ENCODE measurements at places on chromosomes 4 and X.

DNA sequence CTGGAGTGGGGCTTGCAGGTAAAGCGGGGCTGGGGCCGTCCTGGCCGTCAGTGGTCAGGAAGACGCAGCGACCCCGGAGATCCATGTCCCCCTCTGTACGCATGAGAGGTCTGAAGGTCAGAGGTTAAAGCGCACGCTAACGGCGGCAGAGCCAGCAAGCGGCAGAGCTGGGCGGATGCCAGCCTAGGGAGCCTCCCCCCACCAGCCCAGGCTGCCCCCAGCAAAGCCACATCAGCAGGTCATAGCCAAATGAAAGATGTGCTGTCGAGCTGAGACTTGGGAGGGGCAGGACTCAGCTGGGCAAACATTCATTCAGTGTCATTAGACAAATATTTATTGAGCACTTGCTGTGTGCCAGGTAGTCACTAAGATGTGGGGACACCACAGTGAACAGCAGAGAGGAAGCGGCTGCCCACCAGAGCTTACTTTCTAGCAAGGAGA lies 593 bp upstream of the JAKMIP1 start:
- H3K27ac ChIP-seq, result no peak overlapping the region
- H3K4me1 ChIP-seq, result peaks cover 14% of the 10 kb centered on the region
- H3K4me3 ChIP-seq, result peak overlapping the region; percentile 50
- H3K36me3 ChIP-seq, result no peaks in the 10 kb centered on the region
- no peak for DNase-seq

DNA sequence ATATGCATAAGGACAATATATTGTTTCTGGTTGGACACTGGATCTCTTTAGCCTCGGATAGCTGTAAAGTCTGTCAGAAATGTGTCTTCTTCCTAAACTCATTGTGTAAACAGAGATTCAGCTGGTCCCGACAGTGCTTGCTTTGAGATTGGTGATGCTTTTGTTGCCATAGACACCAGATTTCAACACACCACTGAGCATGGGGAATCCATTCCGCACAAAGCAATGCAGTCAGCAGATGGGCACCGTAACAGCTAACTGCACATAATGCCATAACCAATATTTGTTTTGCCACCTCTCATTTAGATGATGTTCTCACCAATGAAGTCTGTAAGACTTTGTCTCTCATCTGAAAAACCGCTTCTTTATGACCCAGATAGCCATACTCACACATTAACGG lies 33.3 kb upstream of the FAM47C start:
- no peaks in the 10 kb centered on the region for H3K4me1 ChIP-seq
- H3K4me3 ChIP-seq, result no peak overlapping the region
- no peaks in the 10 kb centered on the region for H3K36me3 ChIP-seq
- DNase-seq, result no peak
- no peak overlapping the region for H3K27ac ChIP-seq

DNA sequence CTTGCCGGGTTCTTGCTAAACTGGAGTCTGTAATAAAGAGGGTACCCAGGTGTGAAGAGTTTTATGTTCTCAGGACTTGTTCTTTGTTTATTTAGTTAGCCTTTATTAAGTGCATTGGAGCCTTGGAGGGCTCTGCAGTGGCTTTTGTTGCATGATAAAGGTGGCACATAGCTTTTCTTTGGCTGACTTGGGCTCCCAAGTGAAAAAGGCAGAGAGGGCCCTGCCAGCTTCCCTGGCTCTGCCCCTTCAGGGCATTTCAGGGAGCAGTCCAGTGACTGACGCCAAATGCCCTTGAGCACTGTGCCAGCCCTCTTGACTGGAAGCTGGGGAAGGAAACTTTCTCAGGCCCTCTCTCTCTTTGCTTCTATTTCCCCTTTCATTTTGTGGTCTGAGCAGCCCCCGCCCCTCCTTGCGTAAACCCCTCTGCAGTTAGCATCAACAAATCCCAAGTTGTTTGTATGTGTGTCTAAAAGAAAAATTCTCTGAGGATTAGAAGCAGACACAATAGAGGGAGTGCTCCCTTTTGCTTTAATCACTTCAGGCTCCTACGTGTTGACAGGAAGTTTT lies 152.2 kb downstream of the NHS start:
- H3K27ac ChIP-seq, result no peak overlapping the region
- H3K27me3 ChIP-seq, result no peaks in the 10 kb centered on the region
- no peaks in the 10 kb centered on the region for H3K4me1 ChIP-seq
- no peak for DNase-seq
- no peaks in the 10 kb centered on the region for H3K36me3 ChIP-seq

DNA sequence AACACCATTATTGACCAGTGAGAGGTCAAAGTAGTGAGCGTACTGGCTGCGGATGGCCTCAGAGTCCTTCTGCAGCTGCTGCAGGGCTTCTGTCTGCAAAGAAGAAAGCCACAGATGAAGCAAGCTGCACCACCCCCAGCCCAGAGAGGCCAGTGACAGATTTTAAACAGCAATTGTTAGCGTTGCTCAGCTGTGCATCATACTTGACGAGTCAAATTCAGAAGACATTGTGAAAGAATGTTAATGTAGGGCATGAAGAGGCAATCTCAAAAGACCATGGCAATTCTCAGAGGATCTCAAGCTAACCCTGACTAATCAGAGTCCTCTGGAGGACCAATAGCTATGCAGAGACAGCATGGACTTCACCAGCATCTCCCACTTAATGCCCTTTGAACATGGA lies 16.6 kb downstream of the DKC1 start:
- H3K27ac ChIP-seq, result no peak overlapping the region
- H3K4me3 ChIP-seq, result no peak overlapping the region
- H3K4me1 ChIP-seq, result no peaks in the 10 kb centered on the region
- no peaks in the 10 kb centered on the region for H3K27me3 ChIP-seq

GRCh38 chrX:12240491-12240890 lies 102.2 kb downstream of the FRMPD4 start:
- H3K27ac ChIP-seq, result no peak overlapping the region
- H3K4me3 ChIP-seq, result no peak overlapping the region
- no peaks in the 10 kb centered on the region for H3K36me3 ChIP-seq
- H3K27me3 ChIP-seq, result no peaks in the 10 kb centered on the region

DNA sequence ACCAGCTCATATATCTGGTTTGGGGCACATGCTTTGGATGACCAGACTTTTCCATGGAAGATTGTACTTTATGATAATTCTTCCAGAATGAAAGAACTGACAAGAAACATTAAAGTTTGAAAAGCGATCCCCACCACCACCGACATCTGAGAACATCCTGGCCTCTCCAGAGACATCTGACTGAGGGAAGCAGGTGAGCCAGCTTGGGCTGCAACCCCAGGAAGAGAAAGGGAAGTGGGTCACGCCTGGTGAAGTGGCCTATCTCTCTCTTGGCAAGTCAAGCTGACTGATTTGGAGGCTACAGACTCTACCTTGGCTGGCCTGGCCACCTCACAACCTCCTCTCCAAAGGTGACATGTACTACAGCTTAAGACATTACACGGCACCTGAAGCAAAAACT lies 20.7 kb downstream of the PARM1 start:
- H3K4me3 ChIP-seq, result no peak overlapping the region
- no peaks in the 10 kb centered on the region for H3K36me3 ChIP-seq

GRCh38 chrX:106899276-106899675 lies 3.9 kb downstream of the RIPPLY1 start:
- H3K36me3 ChIP-seq, result no peaks in the 10 kb centered on the region
- no peak for DNase-seq
- H3K27me3 ChIP-seq, result no peaks in the 10 kb centered on the region

DNA sequence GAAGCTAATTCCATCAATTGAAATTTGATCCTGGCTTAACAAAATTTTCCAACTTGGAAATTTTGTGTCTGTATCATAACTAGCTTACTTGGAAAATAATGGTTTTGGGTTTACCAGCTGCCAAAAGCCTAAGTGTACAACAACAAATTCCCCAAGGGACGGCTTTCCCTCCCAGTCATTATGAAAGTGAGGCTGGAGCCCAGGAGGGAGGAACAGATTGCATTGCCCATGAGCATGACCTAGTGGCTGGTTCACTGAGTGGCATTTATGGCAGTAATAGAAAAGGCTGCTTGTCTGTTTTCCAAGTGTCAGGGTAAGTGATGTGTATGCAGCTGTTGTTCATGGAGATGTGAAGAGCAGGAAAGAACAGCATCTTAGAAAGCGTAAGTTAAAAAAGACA lies 70.8 kb upstream of the HHIP start:
- no peaks in the 10 kb centered on the region for H3K27me3 ChIP-seq
- DNase-seq, result no peak
- H3K4me1 ChIP-seq, result no peaks in the 10 kb centered on the region
- no peak overlapping the region for H3K27ac ChIP-seq

- no peaks in the 10 kb centered on the region for H3K27me3 ChIP-seq
- H3K27ac ChIP-seq, result no peak overlapping the region
- H3K36me3 ChIP-seq, result no peaks in the 10 kb centered on the region
- no peaks in the 10 kb centered on the region for H3K4me1 ChIP-seq
Measured at GRCh38 chr4:157128395-157128794, 52.4 kb downstream of the GLRB start.

DNA sequence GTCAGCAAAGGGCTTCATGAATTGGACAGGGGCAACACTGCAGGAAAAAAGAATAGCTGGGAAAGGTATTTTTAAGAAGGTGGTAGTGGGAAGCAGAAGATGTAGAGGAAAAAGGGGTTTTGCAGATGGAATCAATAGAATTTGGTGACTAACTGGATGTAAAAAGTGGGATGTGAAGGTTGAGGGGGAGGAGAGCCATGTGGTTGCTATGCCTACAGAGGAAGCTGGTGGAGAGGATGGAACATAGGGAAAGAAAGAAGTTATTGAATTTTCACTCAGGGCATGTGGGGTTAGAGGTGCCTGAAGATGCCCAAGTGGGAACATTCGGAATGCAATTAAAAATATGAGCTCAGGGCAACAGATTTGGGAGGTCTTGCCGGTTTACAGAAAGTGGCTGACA lies 33.0 kb downstream of the REELD1 start:
- H3K36me3 ChIP-seq, result no peaks in the 10 kb centered on the region
- no peak overlapping the region for H3K27ac ChIP-seq
- DNase-seq, result no peak
- H3K4me1 ChIP-seq, result peaks cover 10% of the 10 kb centered on the region
- no peaks in the 10 kb centered on the region for H3K27me3 ChIP-seq

GRCh38 chr4:169774466-169775445 lies 17.0 kb upstream of the HPF1 start:
- H3K27ac ChIP-seq, result no peak overlapping the region
- peaks cover 3% of the 10 kb centered on the region for H3K4me1 ChIP-seq
- peak; percentile 9 for DNase-seq
- no peak overlapping the region for H3K4me3 ChIP-seq
- no peaks in the 10 kb centered on the region for H3K36me3 ChIP-seq
